ENCODE measurements at places on chromosomes 5 and 9.

DNA sequence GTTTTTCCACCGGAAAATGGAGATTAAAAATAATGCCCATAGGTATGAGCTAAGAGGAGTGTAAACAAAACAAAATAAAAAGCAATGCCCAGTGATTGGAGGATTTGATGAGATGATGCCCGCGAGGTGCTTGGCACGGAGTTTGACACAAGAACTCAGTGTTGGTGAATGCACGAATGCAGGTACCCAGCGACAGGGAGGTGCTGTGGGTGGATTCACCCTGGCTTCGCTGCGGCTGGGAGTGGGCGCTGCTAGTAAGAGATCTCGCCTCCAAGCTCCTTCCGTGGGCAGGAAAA, 526 bp upstream of the STXBP1 start:
- no peak for DNase-seq

GRCh38 chr9:96566498-96567202, 53.0 kb downstream of the CDC14B start:
- DNase-seq, result peak; percentile 52

- DNase-seq, result no peak
These were observed 46.0 kb upstream of the OR2K2 start for GRCh38 chr9:111375817-111376564.

DNA sequence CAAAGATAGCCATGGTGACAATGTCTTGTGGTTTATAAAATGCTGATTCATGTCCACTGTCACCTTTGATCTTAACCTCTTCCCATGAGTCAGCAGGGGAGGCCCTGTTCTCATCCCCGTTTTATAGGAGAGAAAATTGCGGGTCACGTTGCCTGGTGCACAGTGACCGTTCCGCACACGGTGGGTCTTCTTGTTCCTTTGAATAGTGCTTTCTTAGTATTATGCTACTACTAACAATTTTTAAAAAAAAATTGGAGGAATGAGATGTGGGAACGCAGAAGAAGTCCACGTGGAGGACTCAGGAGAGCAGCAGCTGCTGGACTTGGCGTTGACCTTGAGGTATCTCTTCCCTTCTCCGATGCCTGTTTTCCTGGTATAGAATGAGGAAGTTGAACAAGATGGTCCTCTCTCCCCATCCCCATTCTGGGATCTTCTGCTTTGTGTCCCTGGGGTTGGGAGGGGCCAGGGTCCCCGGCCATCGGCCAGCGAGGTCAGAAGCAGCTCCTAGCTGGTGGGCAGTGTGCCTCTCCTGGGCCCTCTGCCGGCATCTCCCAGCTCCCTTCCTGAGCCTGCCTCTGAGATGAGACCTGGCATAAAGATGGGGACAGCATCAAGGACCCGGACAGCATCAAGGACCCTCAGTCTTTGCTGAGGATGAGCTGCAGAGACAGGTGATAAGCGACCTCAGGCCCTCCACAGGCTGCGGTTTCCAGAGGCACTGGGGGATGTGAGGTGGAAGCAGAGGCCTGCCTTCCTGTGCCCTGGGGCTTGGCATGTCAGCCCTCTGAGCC, 143.9 kb downstream of the C9orf50 start:
- DNase-seq, result no peak

- no peak for DNase-seq
These were observed 113.7 kb downstream of the BAAT start for GRCh38 chr9:101271102-101271501.

- no peak for DNase-seq
These were observed 165.3 kb downstream of the SEC61B start for GRCh38 chr9:99387431-99387830.

- no peak for DNase-seq
These were observed 9.8 kb upstream of the SUSD1 start for GRCh38 chr9:112184946-112185345.

GRCh38 chr9:12640866-12641636, 52.1 kb upstream of the TYRP1 start:
- no peak for DNase-seq

DNA sequence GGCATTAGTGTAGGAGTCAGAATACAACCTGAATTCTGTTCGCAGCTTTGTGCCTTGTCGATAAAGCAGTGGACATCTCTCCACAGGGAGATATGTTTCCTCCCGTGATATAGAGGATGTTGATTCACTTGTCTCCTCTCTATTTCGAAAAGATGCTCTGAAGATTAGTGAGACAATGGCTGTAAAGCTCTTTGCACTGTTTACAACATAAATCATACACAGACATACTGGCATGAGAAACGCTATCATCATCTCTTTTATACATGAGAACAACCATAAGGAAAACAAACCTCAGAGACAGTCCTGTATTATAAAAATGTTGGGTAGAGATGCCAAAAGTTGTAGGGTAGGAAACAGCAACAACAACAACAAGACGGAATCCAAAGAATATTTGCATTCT, 507.4 kb downstream of the RAB3C start:
- DNase-seq, result no peak

- no peak for DNase-seq
These were observed 374.5 kb upstream of the RORB start for GRCh38 chr9:74122661-74123060.

DNA sequence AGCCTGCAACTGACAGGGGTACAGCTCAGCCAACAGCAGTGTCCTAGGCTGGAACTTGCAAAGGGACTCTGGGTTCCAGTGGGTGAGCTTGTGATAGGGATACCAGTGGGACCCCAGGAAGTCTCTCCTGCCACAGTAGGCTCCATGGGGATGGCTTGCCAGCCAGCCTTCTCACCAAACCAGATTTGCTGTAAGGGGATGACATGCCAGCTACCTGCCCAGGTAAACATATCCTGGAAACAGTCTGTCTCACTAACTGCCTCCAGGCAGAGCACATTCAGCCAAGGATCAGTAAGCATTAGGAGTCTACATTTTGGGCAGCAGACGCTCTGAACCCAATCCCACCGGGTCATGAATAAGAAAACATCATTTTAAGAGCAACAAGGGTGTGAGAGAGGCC, 49.9 kb downstream of the SIL1 start:
- no peak for DNase-seq

DNA sequence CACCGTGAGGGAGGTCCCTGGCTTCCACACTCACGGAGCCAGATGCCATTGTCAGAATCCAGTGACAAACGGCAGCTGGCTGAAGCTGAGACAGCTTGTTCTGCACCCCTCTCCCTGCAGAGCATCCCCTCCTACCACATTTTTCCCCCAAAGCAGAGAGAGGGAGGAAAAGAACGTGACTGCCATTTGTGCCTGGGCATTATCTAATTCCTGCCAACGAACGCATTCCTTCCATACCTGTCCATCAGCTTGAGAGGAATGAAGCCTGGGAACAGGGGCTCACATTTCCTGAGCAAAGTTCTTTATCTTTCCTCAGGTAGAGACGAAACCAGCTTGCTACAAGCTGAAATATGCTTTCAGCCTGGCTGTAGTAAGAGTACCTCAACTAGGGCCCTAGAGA, 175.4 kb downstream of the SLIT3 start:
- DNase-seq, result no peak

GRCh38 chr9:37155601-37156000, 35.2 kb downstream of the ZCCHC7 start:
- DNase-seq, result no peak

GRCh38 chr5:122615146-122615545, 159.7 kb upstream of the SNX2 start:
- no peak for DNase-seq

- no peak for DNase-seq
These were observed 20.8 kb downstream of the MEGF10 start for GRCh38 chr5:127311349-127311748.

DNA sequence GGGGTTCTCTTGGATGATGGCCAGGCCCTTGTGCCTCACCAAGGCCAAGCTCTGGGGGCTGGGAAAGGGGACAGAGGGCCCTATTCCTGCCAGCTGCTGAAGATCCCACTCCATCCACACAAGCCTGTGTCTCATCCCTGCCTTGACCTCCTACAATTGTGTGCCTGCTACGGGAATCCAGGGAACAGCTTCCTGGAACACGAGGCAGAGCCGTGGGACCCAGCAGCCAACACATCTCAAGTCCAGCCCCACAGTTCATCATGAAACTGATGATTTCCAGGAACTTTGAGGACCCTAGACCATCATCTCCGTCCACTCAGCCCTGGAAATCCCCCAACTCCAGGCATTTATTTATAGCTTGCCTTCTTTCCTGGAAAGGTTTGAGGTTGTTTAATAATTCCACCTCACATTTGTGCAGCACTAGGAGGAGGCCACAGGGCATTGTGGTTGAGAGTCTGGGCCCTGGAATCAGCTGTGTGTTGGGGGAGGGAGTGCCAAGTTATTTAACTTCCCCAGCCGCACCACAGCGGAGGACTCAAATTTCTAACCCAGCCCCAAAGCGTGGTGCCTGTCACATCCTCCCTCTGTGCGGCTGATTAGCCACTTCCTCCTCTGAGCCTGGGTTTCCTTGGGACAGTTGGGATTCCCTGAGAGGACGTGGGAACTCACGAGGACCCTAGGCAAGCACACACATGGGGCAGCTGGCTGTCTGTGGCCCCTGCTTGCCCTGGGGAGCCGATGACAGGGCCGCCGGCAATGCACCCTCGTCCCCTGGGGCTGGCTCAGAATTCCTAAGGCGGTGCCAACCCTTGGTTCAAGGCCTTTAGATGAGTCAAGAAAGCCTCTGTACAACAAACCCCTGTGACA, 58.2 kb upstream of the GGTA1 start:
- no peak for DNase-seq

Data from stimulated activated CD4-positive, alpha-beta T cell treated with anti-CD3 and anti-CD28 coated beads, Interleukin-1b, Interleukin-23, amount 100 ng/mL, for 24 hours (primary cell).